G401 (cell line): ENCODE measurements at places on chromosomes 1 and 21. TPM values are rescaled to one million over a fixed set of nuclear protein-coding genes. Genes with fewer than 3 reads are reported as not detected.

The TMOD4 gene
- not detected in 2 replicates for total RNA-seq

The GRIK3 gene
- total RNA-seq, result not detected in 2 replicates

The ATXN7L2 gene
- total RNA-seq, result 2.9 and 6.8 TPM in 2 replicates

The SLC45A3 gene
- total RNA-seq, result 4.4 and 5.4 TPM in 2 replicates

The SOX13 gene
- 0.06 TPM in 1 of 2 replicates, not detected in the other for total RNA-seq

The CYP4Z1 gene
- total RNA-seq, result not detected in 2 replicates

The ABCB10 gene
- total RNA-seq, result 16.8 and 19.8 TPM in 2 replicates

The CNR2 gene
- not detected in 2 replicates for total RNA-seq

The CCT8 gene
- 1,037 and 1,164 TPM in 2 replicates for total RNA-seq

The C1orf141 gene
- not detected in 2 replicates for total RNA-seq

The IGFN1 gene
- total RNA-seq, result 29.1 and 47.0 TPM in 2 replicates
